ENCODE measurements at places on chromosomes 1 and 21.
A peak's percentile ranks its signal among the peaks of the same experiment; 100 is the strongest.

- peak; percentile 79 for DNase-seq
Observed at GRCh38 chr1:234149217-234149616, 224.0 kb upstream of the COA6 start.

- DNase-seq: no peak
Observed at GRCh38 chr1:76871355-76871974, 4.2 kb downstream of the ST6GALNAC5 start.

DNA sequence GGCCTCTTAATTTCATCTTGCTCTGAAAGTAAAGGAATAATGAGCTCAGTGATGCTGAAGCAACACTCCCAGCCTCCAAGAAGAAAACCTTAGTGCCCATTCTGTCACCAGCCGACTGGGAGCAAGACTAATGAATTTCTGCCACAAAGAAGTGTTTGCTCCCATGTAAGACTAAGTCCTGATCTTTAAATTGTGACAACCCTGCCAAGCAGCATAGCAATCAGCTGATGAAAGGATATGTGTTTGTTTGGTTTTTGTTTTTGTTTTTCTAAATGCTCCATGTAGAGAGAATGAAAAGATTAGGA, 113.7 kb upstream of the PALMD start:
- DNase-seq: no peak

GRCh38 chr21:44286086-44286715, 525 bp downstream of the AIRE start:
- no peak for DNase-seq

DNA sequence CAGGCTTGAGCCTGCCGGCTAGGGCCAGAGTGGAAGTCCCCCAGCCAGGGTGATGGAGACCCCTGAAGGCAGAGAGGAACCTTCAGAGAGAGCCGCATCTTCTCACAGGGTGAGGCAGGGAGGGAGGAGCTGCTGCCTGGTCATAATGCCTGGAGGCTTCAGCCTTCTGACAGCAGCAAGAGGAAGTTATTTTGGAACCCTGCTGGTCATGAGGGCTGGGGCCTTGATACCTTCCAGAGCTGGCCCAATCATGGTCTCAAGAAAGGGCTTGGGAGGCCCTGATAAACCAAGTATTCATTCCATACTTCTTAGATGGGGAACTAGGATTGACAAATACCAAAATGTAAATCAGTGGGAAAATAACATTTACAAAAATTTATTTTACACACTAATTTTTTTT, 26.6 kb upstream of the MPZL1 start:
- DNase-seq: no peak

GRCh38 chr1:2194319-2194897, at the start of gene FAAP20:
FAAP20 (minus strand) TSS chr1:2194772; CDS start chr1:2194749, 23 bp downstream.
- peak; percentile 74 for DNase-seq

- peak; percentile 58 for DNase-seq
Observed at GRCh38 chr1:102970496-102971078, 137.7 kb downstream of the COL11A1 start.

GRCh38 chr1:84298684-84299535, 2.6 kb upstream of the SAMD13 start:
- peak; percentile 51 for DNase-seq

- peak; percentile 68 for DNase-seq
Observed at GRCh38 chr1:66350001-66350547, 183.9 kb upstream of the SGIP1 start.

GRCh38 chr21:38861989-38862683, 56.4 kb downstream of the ETS2 start:
- no peak for DNase-seq

GRCh38 chr1:47871799-47872353, 125.3 kb downstream of the TRABD2B start:
- peak; percentile 11 for DNase-seq

DNA sequence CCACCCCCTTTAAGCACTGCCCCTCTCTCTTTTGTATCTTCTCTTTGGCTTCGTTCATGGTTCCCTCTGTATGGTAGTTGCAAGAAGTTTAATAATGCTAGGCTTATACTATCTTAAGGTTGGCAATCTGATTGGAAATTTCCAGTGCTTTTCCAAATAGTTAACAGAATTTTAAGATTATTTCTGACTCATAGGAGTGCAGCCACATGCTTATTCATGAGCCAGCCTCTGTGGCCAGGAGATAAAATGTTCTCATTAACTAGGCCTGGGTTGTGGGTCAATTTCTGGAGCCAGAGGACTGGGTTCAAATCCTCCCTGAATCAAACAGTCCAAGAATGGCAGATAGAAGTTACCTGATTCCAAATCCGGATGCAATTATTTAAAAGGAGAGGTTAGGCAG, 103.1 kb downstream of the ATP6V1G3 start:
- DNase-seq: peak; percentile 10

GRCh38 chr1:85148524-85149250, 52.1 kb downstream of the SYDE2 start:
- peak; percentile 76 for DNase-seq

GRCh38 chr1:23023174-23023845, 4.0 kb downstream of the KDM1A start:
- no peak for DNase-seq

DNA sequence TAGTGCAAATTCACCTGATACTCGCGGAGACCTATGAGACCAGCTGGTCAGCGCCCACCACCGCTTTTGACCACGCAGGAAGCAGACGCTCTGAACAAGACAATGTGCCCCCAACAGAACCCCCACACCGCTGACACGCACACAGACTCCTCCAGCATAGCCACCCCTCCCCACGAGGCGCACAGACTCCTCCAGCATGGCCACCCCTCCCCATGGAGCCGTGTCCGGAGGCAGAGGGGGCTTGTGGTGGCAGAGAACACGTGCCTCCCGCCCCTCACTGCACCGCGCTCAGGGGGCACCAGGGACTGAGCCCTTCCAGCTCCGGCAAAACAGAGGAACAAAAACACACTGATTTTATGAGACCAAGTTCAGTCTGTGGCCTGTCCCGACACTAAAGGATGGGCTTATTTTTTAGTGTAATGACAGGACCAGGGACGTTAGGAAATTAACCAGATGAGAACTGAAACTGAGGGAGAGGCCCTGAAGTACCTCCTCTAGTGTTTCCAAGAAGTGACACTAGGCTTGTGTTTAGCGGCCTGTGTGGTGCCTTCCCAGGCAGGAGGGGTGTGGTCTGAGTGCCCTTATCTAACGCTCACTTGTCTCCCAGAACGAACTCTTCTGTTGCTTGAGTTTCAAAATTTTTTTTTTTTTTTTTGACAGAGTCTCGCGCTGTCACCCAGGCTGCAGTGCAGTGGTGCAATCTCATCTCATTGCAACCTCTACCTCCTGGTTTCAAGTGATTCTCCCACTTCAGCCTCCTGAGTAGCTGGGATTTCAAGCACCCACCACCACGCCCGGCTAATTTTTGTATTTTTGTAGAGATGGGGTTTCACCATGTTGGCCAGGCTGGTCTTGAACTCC, 10.0 kb upstream of the AGPAT3 start:
- DNase-seq: no peak

GRCh38 chr1:96927125-96927524, 205.5 kb downstream of the PTBP2 start:
- DNase-seq: peak; percentile 41

DNA sequence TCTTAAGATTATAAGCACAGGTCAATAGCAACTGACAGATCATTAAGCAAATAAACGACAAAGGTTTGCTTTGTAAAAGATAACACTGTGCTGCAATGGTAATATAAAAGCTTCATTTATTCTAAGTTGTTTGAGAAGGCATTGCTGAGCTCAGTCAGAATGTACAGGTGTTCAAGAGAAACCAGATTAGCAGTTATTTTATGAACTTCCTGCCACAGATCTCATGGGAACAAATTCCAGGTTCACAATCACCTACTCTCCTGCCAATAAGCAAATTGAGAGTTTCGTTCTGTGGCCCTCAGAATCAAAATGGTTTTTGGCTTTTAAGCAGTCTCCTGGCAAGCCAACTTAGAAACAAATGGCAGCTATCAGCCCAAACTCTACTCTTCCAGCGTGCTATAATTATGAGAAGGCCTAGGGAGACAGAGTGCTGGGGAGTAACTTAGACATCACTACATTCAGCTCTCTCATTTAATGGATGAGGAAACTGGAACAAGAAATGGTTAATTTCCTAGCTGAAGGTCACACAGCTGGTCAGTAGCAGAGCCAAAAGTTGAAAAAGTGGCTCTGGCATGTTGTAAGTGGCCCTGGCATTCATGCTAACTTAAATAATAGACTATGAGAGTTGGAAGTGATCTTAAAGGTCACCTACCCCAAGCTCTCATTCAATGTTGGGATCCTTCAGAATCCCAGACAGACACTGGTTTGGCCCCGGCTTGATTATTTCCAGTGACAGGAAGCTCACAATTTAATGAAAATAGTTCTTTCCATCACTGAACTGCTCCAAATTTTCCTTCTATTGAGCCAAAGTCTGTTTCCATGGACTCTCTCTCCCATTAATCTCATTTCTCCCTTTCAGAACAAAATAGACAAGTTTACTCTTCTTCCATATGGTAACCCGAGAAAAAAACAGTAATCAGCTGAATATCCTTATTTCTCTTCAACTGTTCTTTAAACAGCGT, 82.6 kb upstream of the EDEM3 start:
- no peak for DNase-seq

DNA sequence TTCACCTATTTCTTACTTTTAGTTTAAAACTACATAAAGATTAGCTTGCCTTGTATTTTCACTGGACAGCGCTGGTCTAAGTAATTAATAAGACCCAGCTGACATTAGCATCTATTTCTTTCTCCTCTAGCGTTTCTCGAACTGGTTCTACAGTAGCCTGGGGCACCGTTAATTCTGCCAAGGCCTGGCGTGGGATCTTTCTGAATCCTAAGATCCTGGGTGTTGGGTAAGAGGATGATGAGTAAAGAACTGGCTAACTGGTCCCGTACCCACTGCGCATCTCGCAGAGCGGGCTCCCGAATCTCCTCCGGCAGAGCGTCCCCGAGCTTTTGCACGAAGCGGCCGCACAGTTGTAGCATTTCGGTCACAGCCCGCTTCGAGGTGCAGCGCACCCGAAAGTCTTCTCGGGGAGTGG, 309 bp downstream of the NSL1 start:
- DNase-seq: peak; percentile 84

DNA sequence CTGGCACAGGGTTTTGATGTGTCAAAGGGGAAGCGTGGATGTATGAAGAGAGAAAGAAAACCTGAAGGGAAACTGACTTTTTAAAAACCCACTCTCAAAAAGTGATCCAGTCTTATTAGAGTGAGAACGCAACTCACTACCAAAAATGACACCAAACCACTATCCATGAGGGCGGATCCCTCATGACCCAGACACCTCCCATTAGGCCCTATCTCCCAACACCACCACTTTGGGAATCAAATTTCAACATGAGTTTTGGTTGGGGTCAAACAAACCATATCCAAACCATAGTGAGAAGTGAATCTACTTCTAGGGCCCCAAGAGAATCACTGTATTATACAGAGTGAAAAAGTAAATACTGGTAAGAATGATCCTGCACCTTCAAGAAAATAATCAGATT, 53.5 kb downstream of the FNBP1L start:
- no peak for DNase-seq

- peak; percentile 4 for DNase-seq
Observed at GRCh38 chr1:247077876-247078257, 744 bp downstream of the ZNF670 start.

DNA sequence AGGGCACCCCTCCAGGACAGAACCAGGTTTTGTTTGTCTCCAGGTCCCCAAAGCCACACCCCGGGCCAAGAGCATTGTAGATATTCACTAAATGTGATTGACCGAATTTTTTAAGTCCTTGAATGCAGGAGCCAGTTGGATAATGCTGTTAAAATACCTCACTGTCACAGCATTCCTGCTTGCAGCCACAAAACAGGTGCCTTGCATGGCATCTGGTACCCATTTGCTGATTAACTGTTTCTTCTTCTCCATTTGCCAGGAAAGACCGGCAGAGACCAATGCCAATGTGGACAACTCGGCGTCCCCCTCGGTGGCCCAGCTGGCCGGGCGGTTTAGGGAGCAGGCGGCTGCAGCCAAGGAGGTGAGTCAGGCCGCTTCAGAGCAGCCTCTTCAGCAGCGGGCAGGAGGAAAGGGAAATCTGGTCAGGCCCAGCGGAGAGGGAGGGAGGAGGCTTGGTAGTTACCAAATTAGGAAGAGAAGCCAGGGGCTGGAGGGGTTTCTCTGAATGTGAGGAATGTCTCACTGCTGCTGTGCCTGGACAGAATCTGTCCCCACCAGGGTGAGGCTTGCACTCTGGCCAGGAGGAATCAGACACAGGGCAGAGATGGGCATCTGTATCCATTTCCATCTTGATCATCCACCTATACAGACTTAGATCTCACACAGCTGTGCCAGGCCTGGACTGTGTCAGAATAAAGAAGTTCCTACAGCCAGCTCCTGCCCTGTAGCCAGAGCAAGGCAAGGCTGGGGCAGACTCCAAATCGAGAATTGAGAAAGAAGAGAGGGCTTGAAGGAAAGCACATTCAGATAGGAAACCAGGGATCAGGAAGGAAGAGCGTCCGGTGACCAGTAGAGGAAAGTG, 37.9 kb upstream of the MPZL1 start:
- peak; percentile 54 for DNase-seq

DNA sequence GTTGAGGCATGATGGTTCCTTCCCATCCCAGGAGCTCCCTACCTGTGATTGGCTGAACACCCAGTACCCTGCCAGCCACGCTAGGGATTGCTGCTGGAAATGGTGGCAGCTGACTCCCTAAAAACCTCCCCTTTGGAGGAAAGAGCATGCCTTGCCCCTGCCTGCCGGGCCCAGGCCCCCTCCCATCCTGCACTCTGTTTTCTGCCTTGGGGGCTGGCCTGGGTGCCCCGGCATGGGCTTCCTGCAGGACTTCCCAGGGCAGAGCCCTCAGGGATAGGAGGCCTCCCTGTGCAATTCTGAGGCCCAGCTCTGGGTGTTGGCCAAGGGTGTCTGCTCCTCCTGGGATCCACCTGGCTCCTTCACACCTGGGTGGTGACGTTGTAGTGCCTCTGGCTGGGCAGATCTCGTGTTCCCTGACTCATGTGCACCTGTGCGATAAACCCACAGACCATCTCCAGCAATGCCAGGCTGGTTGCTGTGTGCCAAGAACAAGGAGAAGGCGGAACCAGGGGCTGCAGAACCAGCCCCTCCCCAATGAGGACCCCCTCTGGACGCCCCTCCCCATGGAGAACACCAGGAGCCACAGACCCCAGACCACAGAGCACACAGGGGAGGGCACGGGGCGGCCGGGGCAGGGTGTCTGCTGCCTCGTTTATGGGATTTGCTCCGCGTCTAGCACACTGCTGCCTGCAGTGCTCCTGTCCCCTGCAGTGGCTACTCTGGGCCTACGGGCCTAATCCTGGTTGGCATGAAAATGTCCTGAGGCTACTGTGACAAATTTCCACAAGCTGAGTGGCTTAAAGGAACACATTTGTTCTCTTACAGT, 13.6 kb downstream of the CSTB start:
- no peak for DNase-seq

- DNase-seq: no peak
Observed at GRCh38 chr1:6820899-6821298, 35.6 kb downstream of the CAMTA1 start.

- no peak for DNase-seq
Observed at GRCh38 chr1:235933017-235933765, 66.5 kb upstream of the LYST start.

DNA sequence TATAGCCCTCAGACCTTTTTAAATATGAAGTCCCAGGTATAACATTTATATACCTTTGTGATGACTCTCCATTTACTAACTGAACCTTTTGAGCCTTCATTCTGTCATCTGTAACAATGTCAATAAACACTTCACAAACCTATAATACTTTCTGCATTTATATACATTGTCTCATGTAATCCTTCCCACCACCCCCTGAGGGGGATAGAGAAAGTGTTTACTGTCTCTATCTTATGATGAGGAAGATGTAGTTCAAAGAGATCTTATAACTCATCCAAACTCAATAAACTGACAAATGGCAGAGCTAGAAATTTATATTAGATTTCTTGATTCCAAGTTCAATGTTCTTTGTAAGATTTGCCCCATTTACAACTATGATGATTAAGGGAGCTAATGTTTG, 48.3 kb upstream of the CR2 start:
- DNase-seq: no peak

All from EL (cell line).